ENCODE measurements at places on chromosomes 2 and 18. TPM values are rescaled to one million over a fixed set of nuclear protein-coding genes. Genes with fewer than 3 reads are reported as not detected.

DNA sequence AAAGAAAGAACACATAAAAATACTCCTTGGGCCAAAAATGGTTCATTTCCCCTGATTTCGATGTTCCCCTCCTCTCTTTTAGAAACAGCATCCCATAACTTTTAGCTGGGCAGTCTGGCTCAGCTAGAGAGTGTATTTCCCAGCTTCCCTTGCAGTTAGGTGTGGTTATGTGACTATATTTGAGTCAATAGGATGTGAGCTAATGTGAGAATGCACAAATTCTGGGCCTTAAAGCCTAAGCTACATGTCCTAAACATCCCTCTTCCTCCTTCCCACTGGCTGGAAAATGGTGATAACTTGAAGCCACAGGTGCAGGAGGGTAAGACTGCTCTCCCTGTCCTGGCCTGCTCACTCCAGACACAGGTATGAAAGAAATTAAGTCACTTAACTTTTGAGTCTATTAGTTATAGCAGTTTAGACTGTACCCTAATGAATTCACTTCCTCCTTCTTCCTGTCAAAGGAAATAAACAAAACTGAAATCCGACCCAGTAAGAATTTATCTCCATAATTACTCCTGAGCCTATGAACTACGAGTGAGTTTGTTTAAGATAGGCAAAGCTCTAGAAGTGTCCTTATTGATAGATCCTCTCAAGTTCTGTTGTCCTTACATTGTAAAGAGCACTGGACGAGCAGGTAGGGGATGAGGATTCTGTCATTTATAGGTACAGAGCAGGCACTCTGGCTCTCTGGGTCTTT, 177.6 kb downstream of the MTX2 start:
- no peak for DNase-seq

CPO gene
- not detected for total RNA-seq

- no peak for DNase-seq
Observed at GRCh38 chr2:115460008-115460407, 1017.6 kb downstream of the DPP10 start.

DNA sequence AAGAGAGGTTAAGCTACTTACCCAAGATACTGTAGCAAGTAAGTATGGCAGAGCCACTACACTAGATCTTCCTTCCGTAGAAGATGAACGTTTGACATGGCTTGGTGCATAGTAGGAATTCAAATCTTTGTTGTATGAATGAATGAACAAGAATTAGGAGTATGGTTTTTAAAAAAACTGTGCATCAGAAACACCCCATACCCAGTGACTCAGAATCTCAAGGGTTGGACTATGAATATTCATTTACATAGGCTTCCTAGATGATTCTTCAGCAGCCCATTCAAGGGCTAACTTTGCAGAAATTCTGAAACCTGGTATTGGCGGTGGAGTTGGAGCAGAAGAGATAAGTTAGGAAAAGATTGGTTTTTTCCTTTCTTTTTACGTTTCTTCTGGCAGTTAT, 5.4 kb downstream of the ACTR3 start:
- no peak for DNase-seq

DNA sequence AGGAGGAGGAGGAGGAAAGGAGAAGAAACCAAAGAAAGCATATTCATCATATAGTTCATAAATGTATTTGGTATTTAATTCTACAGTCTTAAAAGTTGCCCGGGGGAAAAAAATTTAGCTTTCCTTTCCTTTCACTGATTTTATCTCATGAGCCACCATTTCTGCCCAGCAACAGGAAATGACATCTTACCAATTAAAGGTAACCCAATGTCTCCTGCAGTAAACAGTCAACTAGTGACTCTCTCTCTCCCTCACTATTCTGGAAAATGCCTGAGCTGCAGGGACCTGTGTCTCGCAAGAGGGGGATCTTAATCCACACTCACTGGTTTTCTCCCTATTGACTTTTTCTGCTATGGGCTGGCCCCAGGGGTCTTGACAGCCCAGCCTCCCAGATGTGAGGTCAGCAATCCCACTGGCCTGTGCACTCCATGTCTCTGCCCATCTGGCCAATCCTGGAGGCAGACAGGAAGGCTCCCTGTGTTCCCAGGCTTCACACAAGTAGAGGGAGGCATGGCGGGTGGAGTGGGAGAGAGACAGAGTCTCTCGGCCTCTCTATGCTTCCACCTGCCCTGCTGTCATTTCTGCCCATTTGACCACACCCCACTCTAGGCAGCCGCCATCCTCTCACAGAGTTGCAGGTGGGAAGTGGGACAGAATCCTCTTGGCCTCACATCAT, 85.4 kb upstream of the CABLES1 start:
- DNase-seq, result no peak

CACNB4 gene
- total RNA-seq, result 0.13 TPM

- no peak for DNase-seq
Observed at GRCh38 chr2:147525819-147526489, 318.9 kb upstream of the ACVR2A start.

- DNase-seq, result no peak
Observed at GRCh38 chr2:10538224-10538894, 90.2 kb upstream of the ODC1 start.

GRCh38 chr2:20504174-20504573, 57.3 kb downstream of the RHOB start:
- no peak for DNase-seq

SRD5A2 gene
- total RNA-seq, result not detected

DNA sequence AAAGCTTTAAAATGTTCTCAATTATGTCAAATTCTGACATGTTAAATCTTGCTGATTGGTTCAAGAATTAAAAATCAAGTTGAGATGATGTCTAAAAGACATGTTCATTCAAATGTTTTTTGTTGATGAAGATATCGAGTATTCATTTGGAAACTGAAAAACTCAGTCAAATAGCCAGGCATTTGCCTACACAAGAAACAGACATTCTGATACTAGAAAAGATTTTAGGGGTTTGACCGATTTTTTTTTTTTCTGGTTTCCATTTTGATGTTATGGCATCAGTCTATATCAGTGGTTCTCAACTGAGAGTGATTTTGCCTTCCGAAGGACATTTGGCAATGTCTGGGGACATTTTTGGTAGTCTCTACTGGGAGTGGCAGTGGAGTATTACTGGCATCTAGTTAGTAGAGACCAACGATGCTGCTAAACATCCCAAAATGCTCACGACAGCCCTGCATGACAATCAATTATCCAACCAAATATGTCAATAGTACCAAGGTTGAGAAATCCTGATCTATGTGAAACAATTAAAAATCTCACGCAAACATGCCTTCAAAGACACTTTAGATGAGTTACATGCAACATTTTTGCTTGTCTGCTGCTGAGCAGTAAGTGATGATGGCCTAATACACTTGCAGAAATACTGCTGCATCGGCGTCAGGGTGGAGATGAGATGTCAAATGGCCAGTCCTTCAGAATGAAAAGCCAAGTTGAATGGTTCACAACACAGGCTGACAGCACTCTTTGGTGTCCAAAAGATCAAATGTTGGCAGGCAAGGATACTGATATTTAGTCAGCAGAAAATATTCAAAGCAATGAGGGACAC, 12.5 kb downstream of the RASGRP3 start:
- DNase-seq, result no peak

SKOR2 gene
- total RNA-seq, result not detected

DNA sequence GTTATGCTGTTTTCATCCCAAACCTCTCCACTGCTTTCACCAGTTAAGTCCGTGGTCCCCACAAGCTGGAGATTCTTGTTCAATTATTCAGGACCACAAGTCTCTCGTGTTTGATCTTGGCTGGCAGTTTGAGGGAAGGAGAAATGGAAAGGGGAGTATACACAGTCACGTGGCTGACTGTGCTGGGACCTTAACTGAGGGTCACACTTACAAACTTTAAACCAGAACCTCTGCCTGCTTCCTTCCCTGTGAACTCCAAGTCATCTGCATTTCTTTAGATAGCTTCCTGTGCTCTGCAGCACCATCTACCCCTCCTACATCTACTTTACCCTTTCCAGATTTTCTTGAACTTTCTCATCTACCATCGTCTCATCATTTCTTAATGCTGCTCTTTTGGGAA, 91.7 kb downstream of the ARHGEF4 start:
- no peak for DNase-seq

GRCh38 chr2:17515652-17516051, 2.6 kb downstream of the RAD51AP2 start:
- no peak for DNase-seq

DNA sequence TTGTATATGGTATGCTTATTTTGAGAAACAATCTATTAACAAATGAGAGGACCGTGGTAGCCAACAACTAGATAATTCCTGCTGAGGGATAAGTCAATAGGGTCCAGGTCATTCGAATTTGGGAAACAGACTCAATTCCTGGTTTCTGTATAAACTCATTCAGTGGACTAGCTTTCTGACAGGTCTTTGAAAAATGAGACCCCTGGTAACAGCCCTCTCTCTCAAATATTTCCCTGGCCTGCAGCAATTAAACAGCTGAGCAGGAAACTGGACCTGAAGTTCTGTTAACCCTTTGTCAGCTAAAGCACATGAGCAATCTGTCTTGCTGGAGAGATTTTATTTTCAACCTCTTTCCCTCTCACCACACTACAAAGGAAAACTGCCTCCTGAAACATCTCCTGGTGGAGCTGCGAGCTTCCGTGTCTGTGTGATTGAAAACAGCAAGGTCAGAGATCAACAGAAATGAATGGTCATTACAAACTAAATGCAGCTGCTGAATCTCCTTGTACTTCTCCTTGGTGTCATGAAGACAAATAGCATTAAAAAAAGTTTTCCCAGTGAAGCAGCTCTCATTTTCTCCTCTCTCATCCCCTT, 70.3 kb upstream of the CCDC85A start:
- DNase-seq, result no peak

POMC gene
- 0.28 TPM for total RNA-seq

GRCh38 chr18:49788327-49788898, 24.9 kb downstream of the ACAA2 start:
- no peak for DNase-seq

DUSP2 gene
- total RNA-seq, result 0.53 TPM

DNA sequence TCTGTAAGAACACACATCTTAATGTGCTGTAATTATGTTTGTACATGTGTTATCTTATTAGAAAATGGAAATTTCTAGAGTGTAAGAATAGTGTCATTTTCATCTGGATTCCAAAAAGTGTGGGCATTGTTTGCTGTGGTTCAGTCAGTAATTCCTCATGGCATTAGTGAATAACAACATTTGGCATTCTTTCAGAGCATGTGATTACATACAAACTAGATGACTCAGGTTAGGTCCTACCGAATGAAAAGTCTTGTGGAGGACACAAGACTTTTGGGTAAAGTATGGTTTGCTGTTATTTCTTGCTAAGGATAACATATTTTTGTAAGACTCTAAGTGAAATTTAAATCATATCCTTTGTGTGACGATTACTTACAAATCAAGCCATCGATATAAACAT, 593.1 kb upstream of the NRXN1 start:
- no peak for DNase-seq

GRCh38 chr2:163348857-163349380, 386.9 kb downstream of the FIGN start:
- peak; percentile 59 for DNase-seq

XIRP2 gene
- total RNA-seq, result not detected
